Activated effector memory CD4-positive, alpha-beta T cell treated with anti-CD3 and anti-CD28 coated beads, Interleukin-2, amount 50 U/mL, for 16 hours (primary cell): ENCODE measurements at places on chromosomes 12 and 14.
A peak's percentile ranks its signal among the peaks of the same experiment; 100 is the strongest.

DNA sequence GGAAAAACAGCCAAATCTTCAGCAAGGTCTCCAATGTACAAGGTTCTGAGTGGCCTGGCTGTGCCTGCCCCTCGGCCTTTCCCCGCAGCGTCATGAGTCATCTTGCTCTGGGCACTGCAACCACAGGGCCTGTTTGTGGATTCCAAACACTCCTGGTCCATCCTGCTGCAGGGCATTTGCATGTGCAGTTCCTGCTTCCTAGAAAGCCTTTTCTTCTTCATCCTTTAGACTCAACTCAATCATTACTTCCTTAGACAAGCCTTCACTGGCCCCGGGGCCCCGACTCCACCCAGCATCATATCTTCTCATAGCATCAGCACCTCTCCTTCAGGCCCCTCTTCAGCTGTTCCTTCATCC, 101.8 kb upstream of the EGLN3 start:
- no peak for DNase-seq

DNA sequence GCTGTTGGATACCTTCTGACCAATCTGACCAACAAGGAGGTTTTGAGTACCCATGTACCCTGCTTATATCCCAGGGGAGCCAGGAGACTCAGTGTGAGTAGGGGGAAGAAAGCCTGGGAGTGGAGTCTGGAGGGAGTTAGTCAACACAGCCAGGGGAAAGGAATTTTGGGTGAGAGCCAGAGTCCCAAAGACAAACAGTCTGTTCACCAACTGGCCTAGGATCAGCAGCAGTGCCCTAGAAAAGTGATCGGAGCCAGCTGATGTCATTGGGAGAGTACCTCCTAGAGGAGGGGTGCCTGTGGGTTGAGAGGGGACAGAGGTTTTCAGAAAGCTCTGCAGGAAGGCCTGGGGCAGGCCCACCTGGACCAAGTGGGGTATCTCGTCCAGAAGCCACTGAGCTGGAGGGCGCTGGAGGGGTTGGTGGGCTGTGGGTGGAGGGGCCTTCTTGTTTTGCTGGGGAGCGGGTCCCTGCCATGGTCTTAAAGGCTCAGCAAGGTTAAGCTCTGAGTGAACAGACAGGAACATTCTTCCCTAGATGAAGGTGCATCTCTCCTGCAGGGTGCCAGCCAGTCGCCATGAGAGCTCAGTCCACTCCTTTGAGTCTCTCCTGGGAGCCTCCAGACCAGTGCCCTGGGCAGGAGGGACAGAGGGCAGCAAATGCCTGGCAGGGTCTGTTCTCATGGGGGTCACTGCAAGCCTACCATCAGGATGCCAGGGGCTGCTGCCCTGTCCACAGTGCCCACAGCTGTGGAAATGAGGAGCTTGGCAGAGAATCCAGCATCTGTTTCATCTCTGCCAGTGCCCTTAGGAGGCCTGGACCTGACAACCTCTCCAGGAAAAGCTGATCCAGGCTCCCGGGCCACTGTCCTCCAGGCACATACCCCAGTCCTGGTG, 63.6 kb downstream of the CHGA start:
- no peak for DNase-seq

GRCh38 chr14:52840877-52841276, 49.5 kb upstream of the GNPNAT1 start:
- DNase-seq: no peak

- peak; percentile 46 for DNase-seq
These were observed 2.3 kb downstream of the ARHGEF25 start for GRCh38 chr12:57613427-57614109.

DNA sequence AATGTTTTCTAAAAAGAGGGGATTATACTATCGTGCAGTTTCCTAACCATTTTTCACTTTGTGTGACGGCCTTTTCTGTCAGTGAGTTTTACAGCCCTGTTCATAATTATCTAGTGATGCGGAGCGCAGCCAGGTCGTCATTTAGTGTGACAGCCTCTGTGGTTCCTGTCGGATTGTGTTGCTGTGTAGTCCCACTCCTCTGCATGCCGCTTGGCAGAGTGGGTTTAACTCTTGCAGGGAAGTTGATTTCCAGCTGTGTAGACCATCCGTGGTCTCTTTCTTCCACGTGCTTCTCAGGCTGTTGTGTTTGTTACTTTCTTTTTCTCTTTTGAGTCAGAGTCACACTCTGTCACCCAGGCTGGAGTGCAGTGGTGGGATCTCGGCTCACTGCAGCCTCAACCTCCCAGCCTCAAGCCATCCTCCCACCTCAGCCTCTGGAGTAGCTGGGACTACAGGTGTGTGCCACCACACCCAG, 8.6 kb downstream of the RAN start:
- peak; percentile 66 for DNase-seq

- no peak for DNase-seq
These were observed 9.8 kb downstream of the GARIN2 start for GRCh38 chr14:67199016-67199415.

DNA sequence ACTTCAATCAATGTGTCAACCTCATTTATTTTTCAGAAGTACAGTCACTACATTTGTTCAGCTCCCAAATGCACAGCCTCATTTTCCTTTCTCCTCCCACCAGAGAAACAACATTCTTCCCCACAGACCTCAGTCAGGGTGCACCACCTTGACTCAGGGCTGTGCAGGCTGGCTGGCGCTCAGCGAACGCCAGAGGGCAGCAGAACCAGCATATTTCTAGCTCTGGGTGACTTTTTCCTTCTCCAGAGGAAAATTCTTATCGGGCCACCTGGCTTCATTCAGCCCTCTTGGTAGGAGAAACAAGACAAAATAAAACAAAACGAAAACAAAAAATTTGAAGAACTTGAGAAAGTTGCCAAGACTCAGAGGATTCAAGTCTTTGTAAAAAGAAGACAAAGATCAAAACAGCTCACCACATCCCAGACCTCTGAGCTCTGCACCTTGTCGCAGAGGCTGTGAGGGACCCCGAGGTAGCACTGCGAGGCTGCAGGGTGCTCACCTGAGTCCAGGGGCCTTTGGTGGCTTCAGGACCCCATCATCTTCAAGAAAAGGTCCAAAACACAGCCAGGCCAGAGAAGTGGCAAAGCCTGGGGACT, 33.7 kb downstream of the PAH start:
- DNase-seq: peak; percentile 74

GRCh38 chr14:90697577-90698206, 118.5 kb downstream of the TTC7B start:
- peak; percentile 89 for DNase-seq

DNA sequence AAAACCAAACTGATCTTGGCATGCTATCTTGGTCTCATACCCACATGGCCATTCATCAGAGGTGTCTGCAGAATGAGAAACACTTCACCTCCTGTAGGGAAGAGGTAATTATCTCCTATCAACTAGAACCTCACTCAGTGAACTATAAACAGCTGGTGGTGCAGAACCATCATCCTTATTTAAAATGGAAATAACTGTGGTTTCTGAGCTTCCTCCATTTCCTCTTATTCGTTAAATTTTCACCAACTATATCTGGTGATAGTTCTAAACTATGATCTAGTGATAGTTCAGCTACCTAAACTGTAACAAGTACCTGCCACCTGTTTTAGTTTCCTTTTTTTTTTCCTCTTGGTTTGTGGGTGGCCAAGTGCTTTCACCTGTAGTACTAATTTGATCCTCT, 218.5 kb downstream of the FUT8 start:
- no peak for DNase-seq

GRCh38 chr12:49673446-49674317, 33.5 kb downstream of the FMNL3 start:
- DNase-seq: peak; percentile 65

DNA sequence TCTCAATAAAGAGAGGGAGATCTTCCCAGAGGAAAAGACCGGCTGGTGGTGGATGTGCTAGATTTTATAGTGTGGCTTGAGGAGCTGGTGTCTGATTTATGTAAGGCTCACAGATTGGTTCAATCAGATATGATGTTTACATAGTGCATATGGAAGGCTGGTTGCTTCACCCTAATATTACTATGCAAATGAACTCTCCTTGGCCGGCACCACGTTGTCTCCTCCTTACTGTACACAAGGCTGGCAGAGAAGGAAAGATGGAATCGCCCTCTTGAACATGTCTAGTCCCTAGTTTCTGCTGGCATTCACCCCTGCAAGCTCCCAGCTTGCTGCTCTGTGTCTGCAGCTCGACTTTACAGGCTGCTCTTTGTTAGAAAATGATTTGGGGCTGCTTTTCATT, 8.9 kb downstream of the FAM186A start:
- no peak for DNase-seq

- no peak for DNase-seq
These were observed 253.1 kb downstream of the BCAT1 start for GRCh38 chr12:24695657-24696329.

DNA sequence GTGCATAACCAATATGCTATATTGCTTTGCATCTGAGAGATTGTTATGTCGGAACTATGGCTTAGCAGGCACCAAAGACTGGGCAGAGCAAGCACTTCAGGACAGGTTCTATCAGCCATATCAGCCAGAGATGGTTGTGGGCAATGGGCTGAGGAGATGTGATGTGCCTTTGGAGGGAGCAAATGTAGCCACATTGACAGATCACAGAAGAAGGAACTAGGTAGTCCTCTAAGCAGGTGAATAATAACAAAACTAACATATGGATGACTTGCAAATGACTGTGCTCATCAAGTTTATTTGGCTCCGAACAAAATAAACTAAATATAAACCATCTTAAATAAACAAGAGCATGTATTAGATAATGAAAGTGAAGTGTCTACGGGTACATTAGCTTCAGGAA, 291.7 kb downstream of the RMST start:
- DNase-seq: no peak

DNA sequence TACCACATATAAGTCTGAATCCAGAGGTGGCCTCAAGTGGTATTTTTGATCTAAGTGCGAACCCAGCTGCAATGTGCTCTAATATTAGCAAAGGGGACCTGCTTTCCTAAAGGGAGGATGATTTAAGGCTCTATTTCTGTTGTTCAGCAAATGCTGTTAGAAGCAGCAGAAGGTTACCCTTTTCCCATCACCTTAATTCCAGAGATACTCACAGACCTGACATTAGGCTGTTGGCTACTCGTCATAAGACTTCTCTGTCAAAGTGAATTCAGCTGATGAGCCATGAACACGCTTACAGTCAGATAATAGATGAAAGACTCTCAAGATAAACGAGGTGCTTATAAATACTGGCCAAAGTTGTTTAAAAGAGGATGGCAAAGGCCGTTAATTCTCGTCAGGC, 308.7 kb upstream of the DDHD1 start:
- DNase-seq: no peak

- no peak for DNase-seq
These were observed 9.2 kb upstream of the INF2 start for GRCh38 chr14:104680056-104680805.

- no peak for DNase-seq
These were observed 61.9 kb downstream of the ABCC9 start for GRCh38 chr12:21879312-21879711.

DNA sequence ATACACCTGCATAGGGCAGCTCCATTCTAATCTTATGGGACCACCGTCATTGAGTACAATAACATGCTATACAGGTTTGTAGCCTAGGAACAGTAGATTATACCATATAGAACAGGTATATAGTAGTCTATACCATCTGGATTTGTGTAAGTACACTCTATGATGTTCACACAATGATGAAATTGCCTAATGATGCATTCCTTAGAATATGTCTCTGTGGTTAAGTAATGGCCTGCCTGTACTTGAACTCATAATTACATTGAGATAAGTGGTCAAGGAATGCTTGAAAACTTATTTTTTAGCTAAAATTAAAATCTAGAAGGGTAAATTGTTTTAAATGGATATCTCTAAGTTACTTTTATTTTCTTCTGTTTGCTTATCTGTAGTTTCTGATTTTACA, 152.7 kb downstream of the SRGAP1 start:
- no peak for DNase-seq

DNA sequence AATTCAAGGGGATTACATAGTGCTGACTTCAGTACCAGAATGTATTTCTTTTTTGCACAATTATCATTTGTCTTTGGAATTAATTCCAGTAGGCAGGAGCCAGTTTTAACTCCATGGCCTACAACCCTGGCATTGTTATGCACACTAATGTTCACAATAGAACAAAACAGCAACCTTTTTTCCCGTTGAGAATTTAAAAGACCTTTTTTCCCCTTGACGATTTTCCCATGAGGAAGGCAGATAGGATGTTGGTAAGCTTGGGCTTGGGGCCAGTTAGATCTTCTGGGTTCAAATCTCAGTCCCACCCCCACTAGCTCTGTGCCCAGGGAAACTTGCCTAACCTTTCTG, 13.7 kb downstream of the AKAP6 start:
- no peak for DNase-seq

DNA sequence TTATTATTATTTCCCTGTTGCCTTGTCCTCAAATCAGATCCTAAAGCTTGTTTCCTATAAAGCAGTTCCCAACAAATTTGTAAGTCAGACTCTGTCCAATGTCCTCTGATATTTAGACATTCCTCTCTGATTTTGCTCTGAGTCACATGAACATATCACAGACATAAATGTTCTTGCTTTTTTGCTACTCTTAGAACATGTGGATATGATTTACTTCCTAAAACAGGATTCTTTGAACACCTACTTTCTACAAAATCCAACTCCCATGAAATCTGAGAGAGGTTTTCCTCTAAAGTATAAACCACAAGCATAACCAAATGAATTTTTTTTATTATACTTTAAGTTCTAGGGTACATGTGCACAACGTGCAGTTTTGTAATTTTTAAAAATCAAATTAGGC, 181.3 kb upstream of the SLC38A2 start:
- no peak for DNase-seq

DNA sequence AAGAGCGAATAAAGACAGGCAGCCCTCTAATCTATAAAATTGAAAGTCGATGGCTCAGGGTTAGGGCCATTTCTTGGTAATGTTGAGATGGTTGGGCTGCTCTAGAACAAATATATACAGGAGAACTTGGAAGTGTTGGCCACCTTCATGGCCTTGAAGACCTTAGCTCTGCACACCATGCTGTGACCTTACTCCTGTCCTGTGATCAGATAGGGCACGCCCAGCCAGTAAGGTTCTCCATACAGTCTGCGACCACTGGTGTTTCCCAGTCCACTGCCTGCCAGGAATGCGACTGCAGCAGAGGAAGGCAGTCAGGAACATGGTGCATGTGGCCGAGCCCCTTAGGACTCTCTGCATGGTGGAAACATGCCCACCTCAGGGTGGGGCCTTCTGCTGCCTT, 73.2 kb upstream of the PSMA6 start:
- no peak for DNase-seq

GRCh38 chr14:76191297-76191696, 39.6 kb downstream of the GPATCH2L start:
- no peak for DNase-seq
